ENCODE measurements at places on chromosomes 6 and 20. TPM values are rescaled to one million over a fixed set of nuclear protein-coding genes. Genes with fewer than 3 reads are reported as not detected.

GRCh38 chr20:61579908-61580307, 327.8 kb downstream of the CDH4 start:
- DNase-seq, result no peak

DNA sequence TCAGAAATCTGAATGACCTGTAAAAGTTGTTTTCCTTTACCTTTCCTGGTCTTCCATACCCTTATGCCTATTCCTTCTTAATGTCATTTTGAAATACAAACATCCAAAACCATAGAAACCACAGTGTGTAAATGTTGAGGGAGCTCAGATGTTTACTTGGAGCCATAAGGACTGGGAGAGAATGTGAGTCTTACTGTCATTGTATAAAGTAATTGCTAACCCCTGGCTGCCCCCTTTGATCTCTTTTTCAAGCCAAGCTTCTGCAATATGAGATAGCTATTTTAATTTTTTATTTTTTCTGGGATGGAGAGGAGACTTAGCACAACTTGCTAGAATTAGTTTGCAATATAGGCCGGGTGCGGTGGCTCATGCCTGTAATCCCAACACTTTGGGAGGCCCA, 124.4 kb upstream of the AKIRIN2 start:
- DNase-seq, result no peak

DNA sequence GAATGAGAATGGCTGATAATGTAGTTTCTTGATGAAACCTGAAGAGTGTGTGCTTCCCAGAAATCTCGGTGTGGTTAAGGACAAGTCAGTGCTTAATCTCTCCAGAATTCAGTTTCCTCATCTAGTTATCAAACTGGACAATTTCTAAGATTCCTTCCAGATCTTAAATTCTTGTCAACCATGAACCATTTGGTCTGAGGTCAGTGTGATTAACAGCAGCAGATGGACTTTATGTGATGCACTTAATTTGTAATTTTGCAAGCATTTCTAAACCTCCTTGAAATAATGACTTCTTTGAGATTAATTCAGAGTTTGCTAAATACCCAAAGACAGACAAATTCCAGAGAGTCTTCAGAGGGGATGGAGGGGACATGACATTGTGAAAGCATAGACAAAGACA, 160.3 kb downstream of the KIF16B start:
- no peak for DNase-seq

DNA sequence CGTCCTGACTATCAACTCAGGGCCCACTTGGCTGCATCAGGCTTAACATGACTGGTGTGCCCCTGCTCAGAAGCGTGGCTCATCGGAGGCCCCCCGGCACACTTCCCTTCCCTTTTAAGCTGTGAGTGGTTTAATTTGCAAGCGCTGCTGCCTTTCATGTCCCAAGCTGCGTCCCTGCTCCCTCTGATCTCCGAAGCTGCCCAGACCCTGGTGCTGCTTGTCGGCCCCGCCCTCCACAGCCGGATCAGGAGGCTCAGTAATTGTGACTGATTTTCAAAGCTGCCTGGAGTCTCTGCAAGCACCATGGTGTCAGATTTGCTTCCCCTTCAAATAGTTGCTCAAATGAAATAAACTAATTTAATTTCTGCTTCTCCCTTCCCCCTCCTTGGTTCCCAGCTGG, 71.1 kb downstream of the CDH22 start:
- DNase-seq, result no peak

SRMS gene
- total RNA-seq, result not detected

- no peak for DNase-seq
These were observed 91.8 kb upstream of the NHSL1 start for GRCh38 chr6:138590796-138591709.

DNA sequence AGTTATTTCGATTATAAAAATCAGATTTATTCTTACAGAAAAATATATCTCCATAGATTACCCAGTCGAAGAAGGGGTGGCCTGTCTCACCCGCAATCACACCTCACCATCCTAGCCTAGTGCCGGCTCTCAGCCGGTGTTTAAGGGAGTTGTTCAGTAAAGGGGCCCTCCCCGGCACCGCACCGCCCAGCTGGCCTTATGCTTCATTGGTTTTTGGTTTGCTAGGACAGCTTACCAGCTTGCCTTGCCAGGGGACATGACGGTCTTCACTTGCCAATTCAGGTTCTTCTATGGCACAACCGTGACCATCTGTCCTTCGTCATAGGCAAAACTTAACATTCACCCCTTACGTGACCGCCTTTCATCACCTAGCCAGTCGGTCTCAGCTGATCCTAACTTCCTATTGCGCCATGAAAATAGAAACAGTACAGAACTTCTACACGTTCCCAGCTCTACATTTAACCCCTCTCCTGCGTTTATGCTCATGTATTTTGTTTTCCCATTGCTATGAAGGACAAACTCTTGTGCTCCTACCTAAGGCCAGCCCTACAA, 44.7 kb upstream of the SLC22A16 start:
- no peak for DNase-seq

DNA sequence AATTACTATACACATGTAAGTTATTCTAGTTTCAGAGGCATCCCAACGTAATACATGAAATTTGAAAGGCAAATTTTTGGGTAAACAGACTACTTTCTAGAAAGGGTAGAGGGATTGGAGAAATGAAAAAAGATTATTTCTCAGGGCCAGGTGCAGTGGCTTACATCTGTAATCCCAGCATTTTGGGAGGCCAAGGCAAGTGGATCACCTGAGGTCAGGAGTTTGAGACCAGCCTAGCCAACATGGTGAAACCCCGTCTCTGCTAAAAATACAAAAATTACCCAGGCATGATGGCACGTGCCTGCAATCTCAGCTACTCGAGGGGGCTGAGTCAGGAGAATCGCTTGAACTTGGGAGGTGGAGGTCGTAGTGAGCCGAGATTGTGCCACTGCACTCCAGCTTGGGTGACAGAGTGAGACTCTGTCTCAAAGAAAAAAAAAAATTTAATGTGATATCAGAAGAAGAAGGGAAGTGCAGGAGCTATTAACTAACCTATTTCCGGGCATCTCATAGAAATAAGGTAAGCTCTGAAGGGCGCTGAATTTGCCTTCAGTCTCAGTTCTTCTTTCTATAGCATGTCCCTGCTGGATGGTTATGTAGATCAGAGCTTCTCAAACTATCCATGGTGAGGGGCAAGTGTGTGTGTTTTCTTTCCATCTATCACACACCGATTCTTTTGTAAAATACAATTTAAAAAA, 100.3 kb upstream of the MTHFD1L start:
- DNase-seq, result no peak

BACH2 gene
- 2.2 TPM for total RNA-seq

HDGFL1 gene
- not detected for total RNA-seq

Data from Right ventricle myocardium inferior (tissue), 1 donor.